ENCODE measurements at places on chromosomes 7 and 10.

DNA sequence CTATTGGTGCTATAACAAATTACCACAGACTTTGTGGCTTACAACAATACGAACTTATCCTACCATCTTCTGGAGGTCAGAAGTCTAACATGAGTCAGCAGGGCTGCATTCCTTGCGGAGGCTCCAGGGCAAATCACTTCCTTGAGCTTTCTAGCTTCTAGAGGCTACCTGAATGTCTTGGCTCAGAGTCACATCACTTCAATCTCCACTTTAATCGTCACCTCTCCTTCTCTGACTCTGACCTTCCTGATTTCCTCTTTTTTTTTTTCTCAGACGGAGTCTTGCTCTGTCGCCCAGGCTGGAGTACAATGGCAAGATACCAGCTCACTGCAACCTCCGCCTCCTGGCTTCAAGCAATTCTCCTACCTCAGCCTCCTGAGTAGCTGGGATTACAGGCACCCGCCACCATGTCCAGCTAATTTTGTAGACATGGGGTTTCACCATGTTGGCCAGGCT is 44.6 kb upstream of the ANAPC16 start:
- no peak for DNase-seq

- DNase-seq, result no peak
Observed at GRCh38 chr10:128780156-128780761, 654.0 kb upstream of the MKI67 start.

- DNase-seq, result no peak
Observed at GRCh38 chr7:149776848-149777407, 3.5 kb upstream of the ZNF467 start.

- no peak for DNase-seq
Observed at GRCh38 chr7:29424295-29424983, 139.2 kb upstream of the PRR15 start.

GRCh38 chr7:99008921-99009530 is 130.7 kb downstream of the TRRAP start:
- no peak for DNase-seq

DNA sequence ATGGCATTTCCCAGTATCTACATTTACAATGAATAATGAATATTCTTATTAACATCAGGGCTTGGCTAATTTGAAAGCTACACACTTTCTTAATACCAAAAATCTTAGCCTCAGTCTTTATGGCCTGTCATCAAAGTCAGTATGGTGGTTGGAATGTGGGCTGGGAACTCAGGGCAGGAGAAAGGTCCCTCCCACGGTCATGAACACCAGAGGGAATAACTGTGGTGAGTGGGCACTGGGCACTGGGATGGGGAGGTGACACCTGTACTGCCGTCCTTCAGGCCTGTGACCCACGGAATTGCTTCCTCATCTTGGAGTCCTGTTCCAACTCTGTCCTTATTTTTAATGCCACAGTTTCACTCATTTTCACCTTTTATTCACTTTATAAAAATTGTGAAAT is 276.9 kb upstream of the PLPP4 start:
- DNase-seq, result no peak

- no peak for DNase-seq
Observed at GRCh38 chr10:92323079-92323478, 32.1 kb downstream of the MARCHF5 start.

- no peak for DNase-seq
Observed at GRCh38 chr10:110429301-110429700, 68.4 kb upstream of the DUSP5 start.

DNA sequence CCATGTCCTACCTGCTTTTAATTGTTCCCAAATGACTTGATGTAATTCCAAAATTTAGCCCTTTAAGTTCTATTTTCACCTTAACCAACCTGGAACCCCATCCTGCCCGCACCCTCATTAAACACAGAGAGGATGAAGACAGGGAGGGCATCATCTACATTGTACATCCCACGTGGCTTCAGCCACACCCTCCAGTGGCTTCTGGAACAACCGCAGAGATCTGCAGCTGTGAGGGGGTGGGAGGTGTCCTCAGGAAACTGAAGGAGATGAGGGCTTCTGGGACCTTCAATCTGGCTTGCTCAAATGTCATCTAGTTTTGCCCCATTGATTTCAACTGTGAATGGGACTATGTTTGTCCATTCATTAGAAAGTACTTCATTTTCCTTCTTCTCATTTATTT is 39.0 kb downstream of the AKR1B1 start:
- DNase-seq, result no peak

DNA sequence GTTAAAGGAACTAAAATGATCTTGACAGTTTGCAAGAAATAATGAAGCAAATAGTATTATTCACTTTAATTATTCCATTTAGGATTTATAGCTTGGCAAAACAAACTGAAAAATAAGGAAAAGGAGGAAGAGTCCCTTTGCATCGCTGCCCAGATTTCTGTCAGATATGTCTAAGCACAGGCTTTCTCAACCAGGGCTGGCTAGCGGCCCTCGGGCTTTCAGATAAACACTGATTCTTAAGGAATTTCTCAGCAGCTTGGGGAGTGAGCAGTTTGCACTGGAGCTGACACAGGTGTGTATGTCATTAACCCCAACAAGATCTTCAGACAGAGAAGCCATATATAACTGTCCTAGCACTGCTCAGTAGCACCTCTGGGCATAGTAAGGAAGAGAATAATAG is 47.9 kb upstream of the SEMA3D start:
- no peak for DNase-seq

- no peak for DNase-seq
Observed at GRCh38 chr10:121460733-121461132, 137.5 kb downstream of the FGFR2 start.

DNA sequence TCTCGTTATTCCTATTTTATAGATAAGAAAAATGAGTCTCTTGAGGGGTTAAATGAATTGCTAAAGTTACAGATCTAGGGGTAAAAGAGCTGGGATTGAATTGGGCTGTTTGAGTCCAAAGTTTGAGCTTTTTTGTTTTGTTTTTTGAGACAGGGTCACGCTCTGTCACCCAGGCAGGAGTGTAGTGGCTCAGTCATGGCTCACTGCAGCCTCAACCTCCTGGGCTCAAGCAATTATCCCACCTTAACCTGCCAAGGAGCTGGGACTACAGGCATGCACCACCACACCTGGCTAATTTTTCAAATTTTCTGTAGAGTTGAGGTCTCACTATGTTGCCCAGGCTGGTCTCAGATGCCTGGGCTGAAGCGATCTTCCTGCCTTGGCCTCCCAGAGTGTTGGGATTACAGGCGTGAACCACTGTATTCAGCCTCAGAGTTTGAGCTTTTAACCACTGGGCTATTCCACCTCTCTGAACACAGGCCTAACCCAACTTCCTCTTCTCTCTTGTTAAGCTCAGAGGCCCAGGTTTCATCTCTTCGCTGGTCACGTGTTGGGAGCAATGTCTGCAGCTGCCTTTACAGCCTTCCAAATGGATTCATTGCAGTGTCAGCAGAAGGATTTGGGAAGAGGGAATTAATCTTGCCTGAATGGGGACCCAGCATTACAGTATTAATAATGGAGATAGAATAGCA is 8.0 kb downstream of the SUFU start:
- DNase-seq, result no peak

DNA sequence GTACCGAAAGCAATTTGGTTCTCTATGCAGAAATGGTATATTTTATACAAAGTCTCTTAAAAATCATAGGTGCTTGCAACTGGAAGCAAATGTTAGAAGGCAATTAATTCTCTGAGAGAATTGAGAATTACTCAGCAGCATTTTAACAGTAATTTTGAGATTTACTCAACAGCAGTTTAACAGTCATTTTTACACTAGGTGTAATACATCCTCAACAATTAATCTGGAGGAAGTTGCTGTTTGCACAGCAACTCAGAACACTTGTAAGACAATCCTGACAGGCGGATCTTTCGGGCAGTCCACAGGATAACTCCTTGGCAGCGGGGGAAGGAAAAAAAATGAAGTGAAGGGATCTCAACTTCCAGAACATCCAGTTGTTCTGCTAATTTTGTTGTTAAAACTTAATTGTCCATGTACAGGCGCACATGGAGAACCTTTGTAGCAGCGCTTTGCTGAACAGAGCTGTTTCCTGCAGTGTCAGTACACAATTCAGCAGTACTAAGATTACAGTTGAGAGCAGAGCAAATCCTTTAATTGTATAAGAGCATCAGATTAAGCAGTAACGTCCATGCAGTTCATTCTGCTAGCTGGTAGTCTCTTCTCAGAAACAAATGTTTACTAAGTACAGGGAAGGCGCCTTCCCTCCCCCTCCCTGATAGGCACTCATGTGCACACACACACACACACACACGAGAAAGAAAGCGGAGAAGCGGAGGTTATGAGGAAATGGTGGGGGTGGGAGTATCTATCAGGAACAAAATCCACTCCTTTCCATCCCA is 43.8 kb downstream of the ENO4 start:
- no peak for DNase-seq

GRCh38 chr7:158414002-158414401 is 173.6 kb downstream of the PTPRN2 start:
- no peak for DNase-seq

GRCh38 chr7:71424166-71425035 is 292.5 kb downstream of the GALNT17 start:
- no peak for DNase-seq

GRCh38 chr7:112132051-112132694 is 74.0 kb downstream of the DOCK4 start:
- DNase-seq, result no peak

DNA sequence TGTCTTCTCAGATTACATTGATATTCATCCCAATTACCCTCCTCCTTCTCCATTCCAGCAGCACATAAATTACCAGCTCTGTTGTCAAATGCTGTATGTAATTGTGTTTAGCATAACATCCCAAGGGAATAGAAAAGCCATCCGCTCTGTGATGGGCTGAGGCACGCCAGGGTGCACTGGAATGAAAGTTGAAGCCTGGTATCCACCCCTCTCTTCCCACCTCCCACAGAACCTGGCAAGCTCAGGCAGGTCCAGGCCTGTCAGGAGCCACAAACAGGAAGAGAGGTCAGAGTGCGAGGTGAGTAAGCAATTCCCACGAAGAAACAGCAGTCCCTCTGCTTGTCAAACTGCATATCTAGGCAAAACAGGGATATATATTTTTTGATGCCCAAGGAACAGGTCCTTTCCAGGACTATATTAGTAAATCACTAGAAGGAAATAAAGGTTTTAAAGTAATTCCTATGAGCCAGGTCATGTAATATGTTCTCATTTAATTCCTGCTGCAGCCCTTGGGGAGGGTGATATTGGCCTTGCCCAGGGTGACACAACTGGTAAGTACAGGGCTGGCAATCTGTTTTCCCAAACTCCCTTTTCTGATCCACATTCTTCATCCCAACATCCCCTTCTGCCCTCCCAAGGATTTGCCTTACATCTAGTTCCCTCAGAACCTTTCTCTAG is 155.6 kb upstream of the GHITM start:
- no peak for DNase-seq

DNA sequence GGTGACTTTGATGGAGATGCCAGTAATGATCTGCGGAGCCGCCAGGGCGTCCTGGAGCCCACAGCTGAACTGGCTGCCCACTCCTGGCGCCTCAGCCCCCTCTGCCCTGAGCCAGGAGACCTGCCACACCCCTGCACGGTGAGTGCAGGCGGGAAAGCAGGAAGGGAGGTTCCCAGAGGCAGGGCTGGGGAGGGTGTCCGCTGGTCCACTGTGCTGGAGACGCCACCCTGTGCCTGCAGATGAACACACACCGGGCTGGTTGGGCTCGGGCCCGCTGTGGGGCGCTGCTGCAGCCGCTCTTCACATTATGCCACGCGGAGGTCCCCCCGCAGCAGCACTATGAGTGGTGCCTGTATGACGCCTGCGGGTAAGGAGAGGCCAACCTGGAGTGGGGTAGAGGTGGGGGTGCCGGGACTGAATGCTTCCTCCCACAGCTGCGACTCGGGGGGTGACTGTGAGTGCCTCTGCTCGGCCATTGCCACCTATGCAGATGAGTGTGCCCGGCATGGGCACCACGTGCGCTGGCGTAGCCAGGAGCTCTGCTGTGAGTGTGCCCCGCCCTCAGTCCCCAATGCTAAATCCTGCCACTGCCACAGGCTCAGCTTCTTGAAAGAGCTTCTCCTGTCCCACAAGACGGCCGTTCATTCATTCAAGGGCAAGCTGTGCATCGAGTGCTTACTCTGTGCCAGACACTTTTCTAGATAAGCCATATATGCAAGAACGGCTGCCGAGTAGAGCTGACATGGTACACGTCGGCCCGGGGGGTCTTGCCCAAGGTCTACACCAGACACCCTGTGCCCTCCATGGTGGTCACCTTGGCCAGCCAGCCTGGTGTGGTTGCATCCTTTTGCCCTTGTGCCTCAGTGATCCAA is 14.3 kb upstream of the ZNF467 start:
- DNase-seq, result no peak

DNA sequence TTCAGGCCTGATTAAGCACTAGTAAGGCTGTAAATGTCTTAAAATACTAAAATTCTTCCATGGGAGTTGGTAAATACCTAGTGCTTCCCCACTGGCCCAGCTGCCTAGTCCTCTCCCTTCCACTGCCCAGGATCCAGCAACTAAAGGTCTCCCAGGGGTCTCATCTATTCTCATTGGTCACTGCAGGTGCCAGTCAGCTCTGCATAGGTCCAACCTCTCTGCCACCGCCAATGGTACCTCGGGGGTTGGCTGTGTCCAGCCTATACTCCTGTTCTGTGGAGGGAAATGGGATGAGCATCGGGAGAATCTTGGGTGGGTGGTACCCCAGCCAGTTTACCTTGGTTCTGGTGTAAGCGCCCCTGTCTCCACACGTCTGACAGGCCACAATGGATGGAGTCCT is 6.1 kb upstream of the CREB5 start:
- no peak for DNase-seq

- peak; percentile 34 for DNase-seq
Observed at GRCh38 chr7:37354656-37355131, 94.0 kb downstream of the ELMO1 start.

DNA sequence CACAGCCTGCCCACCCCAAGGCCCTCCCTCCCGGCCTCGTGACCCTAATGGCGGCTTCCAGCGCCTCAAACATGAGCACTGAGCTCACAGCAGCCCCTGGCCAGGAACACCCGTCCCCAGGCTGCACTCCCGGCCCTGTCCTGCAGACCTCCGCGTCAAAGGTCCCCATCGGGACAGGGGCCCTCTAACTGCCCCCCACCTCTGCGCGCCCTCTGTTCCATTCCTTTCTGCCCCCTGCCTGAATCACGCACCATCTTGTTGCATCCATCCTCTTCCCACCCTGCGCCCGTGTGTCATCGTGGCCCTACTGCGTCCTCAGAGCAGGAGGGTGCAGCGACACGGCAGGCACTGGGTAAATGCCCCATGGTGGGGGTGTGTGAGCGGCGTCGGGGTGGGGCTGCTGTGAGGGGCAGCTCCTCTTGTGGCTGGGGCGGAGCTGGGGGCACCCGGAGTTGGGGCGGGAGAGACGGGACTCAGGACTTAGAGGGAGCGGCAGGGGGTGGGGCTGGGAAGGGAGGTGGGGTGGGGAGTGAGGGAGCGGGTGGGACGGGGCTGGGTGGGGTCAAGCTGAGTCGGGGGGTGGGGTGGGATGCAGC is 13.4 kb downstream of the SLC29A4 start:
- DNase-seq, result no peak

GRCh38 chr7:47670729-47671128 is 88.8 kb upstream of the TNS3 start:
- DNase-seq, result no peak

- no peak for DNase-seq
Observed at GRCh38 chr10:69469976-69470375, 18.7 kb downstream of the TSPAN15 start.

- no peak for DNase-seq
Observed at GRCh38 chr7:112616295-112616694, 135.5 kb downstream of the LSMEM1 start.

Measured in stimulated activated CD8-positive, alpha-beta memory T cell treated with anti-CD3 and anti-CD28 coated beads, Interleukin-4, amount 100 ng/mL, for 24 hours (primary cell).